Amniotic stem cell (primary cell): ENCODE measurements at places on chromosomes 2 and 18.

GRCh38 chr2:39836638-39837037 is 57.6 kb upstream of the THUMPD2 start:
- DNase-seq: no peak

GRCh38 chr2:191917967-191918651 is 71.2 kb upstream of the CAVIN2 start:
- DNase-seq: no peak

GRCh38 chr2:46010223-46010924 is 286.8 kb upstream of the EPAS1 start:
- DNase-seq: no peak

GRCh38 chr2:181646415-181646987 is 10.4 kb downstream of the CERKL start:
- DNase-seq: no peak

- no peak for DNase-seq
These were observed 75.1 kb downstream of the RFTN2 start for GRCh38 chr2:197600306-197600705.

- no peak for DNase-seq
These were observed 129.8 kb downstream of the BCL2 start for GRCh38 chr18:63189817-63190216.

DNA sequence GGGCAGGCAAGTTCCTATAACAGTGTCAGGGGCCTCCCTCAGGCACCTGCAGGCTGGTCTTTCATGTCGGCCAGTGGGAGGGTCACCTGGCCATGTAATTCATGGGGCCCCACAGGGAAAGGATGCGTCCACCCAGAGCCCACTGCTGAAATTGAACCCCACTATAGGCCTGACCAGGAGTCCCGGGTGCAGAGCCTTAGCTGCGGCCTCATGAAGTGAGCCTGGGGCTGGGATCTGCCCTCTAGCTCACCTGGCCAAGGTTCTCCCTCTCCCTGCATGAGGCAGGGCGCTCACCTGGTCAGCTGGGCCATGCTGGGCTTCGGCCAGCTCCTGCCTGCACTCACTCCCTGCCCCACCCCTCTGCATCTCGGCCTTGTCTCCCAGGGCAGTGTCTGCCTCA is 41.1 kb downstream of the C1QL2 start:
- no peak for DNase-seq

DNA sequence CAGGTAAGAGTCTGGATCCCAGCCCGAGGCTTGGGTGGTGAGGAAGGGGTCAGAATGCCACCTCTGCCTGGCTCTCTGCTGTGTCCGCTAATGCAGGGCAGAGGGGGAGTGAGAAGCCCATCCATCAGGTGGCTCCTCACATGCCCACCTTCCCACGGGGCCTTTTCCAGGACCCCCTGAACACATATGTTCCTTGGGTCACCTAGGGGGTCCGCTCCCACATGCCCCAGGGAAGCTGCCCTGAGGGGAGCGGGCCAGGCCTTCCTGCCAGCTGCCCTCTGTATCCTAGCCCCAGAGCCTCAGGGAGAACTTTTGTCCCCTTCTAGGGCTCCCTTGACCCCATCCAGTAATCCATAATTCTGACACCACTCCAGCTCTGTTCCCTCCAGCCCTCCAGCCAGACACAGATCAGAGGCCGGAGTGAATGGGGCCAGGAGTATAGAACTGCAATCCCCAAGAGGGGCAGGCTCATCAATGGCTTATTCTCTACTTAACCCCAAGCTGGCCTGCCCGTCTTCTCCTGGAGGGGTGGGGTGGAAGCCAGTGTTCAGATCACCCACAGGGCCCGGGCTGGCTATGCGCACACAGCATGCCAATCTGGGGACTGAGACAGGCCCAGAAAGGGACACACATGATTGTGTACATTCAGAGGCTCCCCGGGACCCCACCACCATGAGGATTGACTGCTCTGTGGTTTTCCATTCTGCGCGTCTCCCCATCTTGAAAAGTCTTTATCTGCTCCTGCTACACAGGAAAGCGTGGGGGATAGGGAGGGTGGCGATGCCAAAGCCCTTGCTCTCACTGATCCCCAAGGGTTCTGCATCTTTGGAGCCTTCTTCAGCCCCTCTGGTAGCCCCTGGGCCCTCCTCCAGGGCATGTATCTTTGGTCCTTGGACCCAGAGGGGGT is 1.1 kb downstream of the EMILIN1 start:
- DNase-seq: no peak

- no peak for DNase-seq
These were observed 12.4 kb downstream of the IL37 start for GRCh38 chr2:112923237-112923966.

- no peak for DNase-seq
These were observed 329.6 kb upstream of the MAP2 start for GRCh38 chr2:209094221-209094620.

DNA sequence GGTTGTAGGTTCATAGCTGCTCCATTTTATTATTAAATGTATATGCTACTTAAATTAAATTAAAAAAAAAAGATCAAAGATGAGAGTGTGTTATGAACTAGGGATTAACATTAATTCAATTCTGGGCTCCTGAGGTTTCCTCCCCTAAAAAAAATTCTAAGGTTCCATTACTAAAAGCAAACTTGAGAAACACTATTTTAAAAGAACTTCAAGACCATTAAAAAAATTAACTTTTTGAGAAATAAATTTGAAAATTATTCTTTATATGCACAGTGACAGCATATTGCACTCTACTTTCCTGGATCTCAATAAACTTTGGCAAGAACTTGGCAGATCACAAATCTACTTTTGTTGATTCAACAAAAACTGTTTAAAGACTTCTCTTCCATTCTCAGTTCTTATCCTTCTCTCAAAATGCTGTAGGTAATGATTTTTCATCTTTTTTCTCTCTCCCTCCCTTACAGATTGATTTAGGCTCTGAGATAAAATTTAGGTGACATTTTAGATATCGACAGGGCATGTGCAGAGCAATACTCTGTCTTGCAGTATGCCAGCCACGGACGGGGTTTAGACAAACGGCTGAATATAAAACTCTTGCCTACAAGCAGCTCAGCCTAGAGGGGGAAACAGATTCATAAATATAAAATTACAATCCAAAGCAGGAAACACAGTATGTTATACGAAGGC is 592 bp upstream of the MARS2 start:
- no peak for DNase-seq

DNA sequence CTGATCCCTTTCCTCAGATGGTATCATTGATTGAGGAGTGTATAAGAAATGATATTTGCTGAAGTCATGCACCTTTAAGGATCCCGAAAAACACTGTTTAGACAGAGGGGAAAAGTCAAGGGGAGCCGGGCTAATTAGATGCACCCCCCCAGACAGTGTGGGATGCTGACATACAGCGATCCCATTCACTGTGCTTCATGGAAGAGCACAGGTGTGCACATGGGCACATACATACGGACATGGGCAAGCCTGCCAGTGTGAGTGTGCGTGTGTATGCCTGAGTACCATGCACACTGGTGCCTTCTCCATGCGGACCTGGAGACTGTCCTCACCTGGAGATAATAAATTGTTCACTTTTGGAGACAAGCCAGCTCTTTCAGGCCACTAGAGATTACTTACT is 22.6 kb downstream of the MEIS1 start:
- DNase-seq: no peak
